DMS79 treated with DMSO at 0.1 percent for 48 hours (cell line): ENCODE measurements at places on chromosomes 5 and 9.

- no peak for DNase-seq
Observed at GRCh38 chr5:72693546-72694205, 122.8 kb upstream of the TNPO1 start.

DNA sequence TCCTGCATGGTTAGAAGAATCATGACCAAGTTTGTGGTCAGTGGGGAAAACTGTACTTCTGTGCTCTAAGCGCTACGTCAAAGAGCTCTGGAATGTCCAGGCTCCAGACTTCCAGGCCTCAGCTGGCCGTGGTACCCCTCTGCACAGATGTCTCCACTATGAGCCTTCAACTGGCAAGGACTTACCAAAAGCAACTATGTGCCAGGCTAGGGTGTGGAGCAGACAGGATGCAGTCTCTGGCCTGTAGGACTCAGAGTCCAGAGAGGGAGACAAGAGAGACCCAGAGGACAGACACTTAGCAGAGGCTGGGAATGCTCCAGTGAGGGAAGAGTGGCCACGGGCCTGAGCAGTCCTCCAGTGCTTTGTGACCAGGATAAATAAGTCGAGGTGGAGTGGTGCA, 31.0 kb upstream of the TCF7 start:
- no peak for DNase-seq

GRCh38 chr5:80745490-80745889, 90.7 kb upstream of the DHFR start:
- no peak for DNase-seq

DNA sequence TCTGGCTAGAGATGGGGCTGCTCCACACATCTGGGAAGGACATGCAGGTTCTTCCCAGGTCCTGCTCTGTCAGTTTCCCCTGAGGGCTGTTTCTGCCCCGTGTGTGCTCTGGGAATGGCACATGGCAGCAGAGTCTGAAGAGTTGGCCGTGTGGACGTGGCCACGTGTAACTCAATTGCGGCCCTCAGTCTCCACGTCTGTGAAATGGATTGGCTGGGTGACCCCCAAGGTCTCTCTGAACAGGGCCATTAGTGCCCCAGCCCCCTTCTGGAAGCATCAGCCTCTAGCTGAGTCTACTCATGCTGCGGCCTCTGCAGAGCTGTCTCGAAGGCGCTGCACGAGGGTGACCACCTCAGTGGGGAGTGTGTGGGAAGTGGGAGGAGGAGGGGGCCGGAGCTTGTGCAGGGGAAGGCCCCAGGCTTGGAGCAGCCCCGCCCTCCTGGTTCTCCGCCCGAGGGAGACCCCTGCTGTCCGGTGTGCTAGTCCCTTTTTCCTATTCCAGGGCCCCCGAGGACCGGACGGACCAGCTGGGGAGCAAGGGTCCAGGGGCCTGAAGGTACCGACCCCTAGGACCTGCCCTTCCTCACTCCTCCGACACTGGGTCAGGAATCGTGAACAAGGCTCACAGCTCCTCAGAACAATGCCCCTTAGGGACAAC, 58.9 kb upstream of the ORM1 start:
- DNase-seq = no peak

- DNase-seq = no peak
Observed at GRCh38 chr5:66151030-66151429, 6.9 kb downstream of the SREK1 start.
